NB4 (cell line): ENCODE measurements at places on chromosomes 1 and 21.

DNA sequence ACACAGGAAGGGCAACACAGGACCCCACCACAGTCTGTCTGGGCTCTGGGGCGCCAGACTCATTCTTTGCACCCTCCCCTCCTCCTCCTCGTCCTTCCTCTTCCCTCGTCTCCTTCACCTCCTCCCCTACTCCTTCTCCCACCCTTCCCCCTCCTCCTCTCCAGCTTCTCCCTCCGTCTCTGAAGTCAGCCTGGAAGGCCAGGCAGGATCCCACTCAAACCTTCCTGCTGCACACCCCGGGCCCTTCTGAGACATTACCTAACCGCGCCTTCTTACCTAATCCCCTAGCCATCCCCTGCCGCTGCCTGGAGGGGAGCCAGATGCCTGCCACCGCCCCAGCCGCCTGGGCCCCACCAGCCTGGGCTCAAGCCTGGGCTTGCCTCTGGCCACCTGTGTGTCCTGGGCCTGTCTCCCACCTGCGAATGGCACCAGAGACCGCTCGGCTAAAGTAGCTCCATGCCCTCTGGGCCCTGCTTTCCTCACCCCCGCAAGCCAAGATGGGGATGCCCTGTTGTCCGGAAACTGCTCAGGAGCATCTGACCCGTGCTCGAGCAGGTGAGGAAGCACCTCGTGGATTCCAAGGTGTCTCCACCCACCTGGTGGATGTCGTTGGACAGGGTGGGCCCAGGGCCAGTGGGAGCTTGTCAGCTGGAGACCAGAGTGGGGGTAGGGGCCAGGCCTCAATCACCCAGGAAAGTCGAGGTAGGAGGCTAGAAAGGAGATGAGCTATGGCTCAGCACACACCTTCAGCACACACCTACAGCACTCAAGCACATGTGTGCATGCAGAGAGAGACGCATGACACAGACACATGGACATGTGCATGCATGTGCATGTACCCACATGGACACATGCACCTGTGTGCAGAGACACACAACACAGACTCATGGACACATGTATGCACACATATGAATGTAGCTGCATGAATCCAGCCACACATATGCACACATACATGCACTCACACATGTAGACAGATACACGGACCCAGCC, 31.9 kb downstream of the WNT9A start:
- DNase-seq = no peak

GRCh38 chr1:6861075-6861724, 75.9 kb downstream of the CAMTA1 start:
- DNase-seq = no peak

- DNase-seq = no peak
Observed at GRCh38 chr1:50970509-50970887, 453 bp downstream of the CDKN2C start.

- DNase-seq = no peak
Observed at GRCh38 chr1:86197206-86197855, 40.8 kb upstream of the COL24A1 start.

GRCh38 chr1:230842801-230843200, 25.5 kb downstream of the C1orf198 start:
- DNase-seq = no peak

DNA sequence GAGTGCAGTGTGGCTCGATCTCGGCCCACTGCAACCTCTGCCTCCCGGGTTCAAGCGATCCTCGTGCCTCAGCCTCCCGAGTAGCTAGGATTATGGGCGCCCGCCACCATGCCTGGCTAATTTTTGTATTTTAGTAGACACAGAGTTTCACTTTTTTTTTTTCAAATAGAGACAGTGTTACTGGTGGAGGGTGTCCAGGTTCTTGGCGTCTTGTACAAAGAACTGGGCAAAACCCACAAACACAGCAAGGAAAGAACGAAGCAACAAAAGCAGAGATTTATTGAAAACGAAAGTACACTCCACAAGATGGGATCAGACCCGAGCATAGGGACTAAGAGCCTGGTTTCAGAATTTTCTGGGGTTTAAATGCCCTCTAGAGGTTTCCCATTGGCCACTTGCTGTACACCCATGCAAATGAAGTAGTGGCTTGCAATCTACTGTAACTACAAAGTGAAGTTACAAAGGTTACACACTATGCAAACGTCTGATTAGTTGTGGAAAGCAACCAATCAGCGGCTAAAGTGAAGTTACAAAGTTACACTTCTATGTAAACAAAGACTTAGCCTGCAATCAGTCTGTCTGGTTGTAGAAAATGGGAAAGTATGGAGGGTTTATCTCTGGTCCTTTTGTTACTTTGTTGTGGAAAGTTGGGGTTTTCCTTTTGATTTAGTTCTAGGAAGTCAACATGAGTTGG, 199.1 kb downstream of the DYRK1A start:
- peak; percentile 22 for DNase-seq

GRCh38 chr1:19621274-19621950, 22.7 kb upstream of the NBL1 start:
- no peak for DNase-seq

- peak; percentile 86 for DNase-seq
Observed at GRCh38 chr1:66725885-66726665, 26.2 kb upstream of the DYNLT5 start.

DNA sequence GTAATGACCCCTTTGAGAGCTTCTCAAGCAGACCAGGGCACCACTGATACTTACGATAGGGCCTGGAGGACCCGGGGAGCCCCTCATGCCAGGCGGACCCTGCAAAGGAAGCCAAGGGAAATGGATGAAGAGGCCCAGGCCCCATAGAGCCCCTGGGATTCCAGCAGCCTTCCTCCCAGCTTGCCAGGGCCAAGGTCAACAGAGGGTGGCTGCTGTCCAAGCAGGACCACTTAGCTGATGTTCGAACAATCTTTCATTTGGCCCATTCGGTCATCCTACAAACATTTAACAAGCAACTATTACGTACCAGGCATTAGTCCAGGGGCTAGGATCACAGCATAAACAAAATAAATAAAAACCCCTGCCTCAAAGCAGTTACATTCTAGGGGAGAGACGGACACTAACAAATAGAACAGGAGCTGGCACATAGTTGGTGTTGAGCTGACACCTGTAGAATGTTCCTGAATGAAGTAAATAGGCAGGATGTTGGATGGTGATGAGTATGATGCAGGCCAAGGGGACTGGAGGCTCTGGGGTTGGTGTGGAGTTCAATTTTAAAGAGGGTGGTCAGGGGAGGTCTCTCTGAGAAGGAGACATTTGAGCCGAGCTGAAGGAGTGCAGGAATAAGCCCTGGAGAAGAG, 27.0 kb upstream of the PEF1 start:
- DNase-seq = no peak

- peak; percentile 53 for DNase-seq
Observed at GRCh38 chr1:238951809-238952208, 434.6 kb upstream of the CHRM3 start.

GRCh38 chr1:9286556-9286955, 6.1 kb upstream of the SPSB1 start:
- DNase-seq = no peak

DNA sequence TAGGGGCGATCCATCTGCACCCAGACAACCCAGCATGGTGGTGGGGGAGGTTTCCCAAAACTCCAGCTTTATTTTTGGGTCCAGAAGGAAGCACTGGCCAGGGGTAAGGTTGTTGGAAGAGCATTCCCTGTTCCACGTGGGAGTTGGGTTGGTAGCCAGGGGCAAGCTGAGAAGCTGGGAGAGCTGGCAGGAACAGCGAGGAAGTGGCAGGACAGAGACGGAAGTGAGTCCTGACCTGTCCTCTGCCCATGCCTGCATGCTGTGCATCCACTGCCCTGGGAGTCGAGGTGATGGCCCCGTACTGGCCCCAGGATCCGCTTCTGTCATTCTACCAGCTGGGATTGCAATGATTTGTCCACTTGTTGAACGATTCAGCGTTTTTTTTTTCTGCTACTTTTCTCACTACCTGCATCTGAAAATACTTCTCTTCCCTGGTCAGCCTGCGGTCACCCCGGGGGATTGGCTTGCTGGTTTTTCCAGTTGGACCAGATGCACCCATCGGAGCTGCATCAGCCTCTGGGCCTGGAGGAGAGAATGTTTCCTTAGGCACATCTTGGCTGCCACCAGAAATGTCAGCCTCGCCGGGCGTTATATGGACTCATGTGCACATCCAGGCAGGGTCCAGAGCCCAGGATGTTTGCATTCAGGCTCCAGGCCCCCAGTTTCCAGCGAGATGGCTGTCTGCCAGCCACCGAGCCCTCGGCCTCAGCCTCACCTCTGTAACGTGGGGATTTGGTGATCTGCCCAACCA, 28.3 kb upstream of the TMPRSS2 start:
- DNase-seq = no peak

GRCh38 chr1:51410568-51411460, 80.5 kb upstream of the TTC39A start:
- no peak for DNase-seq

- DNase-seq = peak; percentile 8
Observed at GRCh38 chr1:222064388-222065211, 322.7 kb upstream of the DUSP10 start.

DNA sequence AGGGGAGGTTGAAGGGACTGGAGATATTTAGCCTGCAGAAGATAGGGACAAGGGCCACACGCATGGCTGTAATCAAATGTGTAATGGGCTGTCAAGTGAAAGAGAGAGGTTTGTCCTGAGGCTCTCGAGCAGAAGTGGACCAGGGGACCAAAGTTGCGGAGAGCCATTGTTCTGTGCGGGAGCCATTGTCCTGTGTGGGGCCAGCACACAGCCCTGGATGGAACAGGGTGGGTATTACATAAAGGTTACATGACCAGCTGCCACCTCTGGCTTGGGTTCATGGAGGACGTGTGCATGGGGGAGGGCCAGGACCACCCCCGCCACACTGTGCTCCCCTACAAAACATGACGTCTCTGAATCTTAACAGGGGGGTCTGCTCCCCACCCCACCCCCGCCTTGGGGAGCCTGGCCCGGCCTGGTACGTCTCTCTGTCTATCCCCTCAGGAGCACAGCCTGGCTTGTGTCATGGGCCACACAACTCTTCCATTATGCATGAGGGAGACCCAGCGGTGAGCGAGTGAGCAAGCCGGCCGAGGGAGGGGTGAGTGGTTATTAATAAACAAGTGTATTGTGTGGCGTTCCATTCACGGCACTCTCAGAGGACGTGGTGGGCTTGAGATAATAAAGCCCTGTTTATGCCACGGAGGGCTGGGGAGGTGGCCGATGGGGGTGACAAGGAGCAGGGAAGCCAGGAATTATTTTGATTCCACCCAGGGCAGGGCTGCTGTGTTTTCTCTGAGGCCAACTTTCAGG, at the start of gene NFASC:
TSS of gene NFASC (plus strand) at position 703 of the 753 bp plus-strand sequence. CDS start 73,454 bp downstream, outside the sequence.
- no peak for DNase-seq

GRCh38 chr1:155136748-155137147, 1.1 kb downstream of the SLC50A1 start:
- DNase-seq = peak; percentile 35
